ENCODE measurements at places on chromosomes 2 and 18. TPM values are rescaled to one million over a fixed set of nuclear protein-coding genes. Genes with fewer than 3 reads are reported as not detected.

The PTPRN gene
- 57.0 TPM for total RNA-seq

The SPDYA gene
- 0.71 TPM for total RNA-seq

The CCDC195 gene
- not detected for total RNA-seq

The NEUROD1 gene
- total RNA-seq: not detected
